ENCODE measurements at places on chromosomes 2 and 18.

GRCh38 chr18:57890266-57890665, 87.2 kb upstream of the ATP8B1 start:
- DNase-seq: no peak

GRCh38 chr2:140128909-140129308, 1348.7 kb upstream of the NXPH2 start:
- no peak for DNase-seq

DNA sequence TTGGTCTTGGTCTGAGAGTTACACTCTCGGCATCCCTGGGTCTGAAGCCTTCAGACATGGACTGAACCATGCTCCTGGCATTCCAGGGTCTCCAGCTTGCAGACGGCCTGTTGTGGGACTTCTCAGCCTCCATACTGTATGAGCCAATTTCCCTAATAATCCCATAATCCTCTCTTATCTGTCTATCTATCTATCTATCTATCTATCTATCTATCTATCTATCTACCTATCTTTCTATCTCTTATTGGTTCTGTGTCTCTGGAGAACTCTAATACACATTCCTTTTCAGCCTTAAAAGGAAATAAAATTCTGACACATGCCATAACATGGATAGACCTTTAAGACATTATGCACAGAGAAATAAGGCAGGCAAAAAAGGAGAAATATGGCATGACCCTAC, 24.4 kb downstream of the SLC39A6 start:
- no peak for DNase-seq

DNA sequence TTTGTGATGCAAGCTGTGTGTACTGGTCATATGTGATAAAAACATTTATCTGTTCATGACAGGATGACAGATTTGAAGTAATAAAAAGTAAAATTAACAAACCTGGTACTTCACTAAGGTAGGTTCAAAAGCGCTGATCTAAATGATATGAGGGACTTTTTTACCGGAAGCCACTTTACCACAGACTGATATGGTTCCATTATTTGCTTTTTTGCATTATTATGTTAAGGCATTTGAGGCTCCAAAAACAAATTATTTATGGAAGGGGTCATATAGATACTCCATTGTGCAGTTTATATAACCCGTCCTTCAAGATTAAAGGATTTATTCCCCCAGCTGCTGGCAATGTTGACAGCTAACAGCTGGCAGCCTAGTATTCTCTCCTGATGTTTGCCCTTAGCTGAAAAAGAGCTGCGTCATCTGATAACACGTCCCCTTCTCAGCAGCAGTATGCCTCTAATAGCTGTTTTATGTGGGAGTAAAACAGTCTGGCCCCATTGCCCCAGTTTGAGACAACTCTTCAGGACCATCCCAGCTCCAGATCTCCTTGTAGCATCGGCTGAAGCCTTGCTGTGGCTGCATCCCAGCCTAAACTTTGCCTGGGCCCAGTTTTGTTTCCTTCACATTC, 84.8 kb upstream of the XIRP2 start:
- no peak for DNase-seq

- DNase-seq: no peak
Observed at GRCh38 chr2:51256736-51257135, 224.8 kb upstream of the NRXN1 start.

GRCh38 chr2:63975437-63976124, 43.6 kb downstream of the VPS54 start:
- DNase-seq: no peak

GRCh38 chr18:48756511-48757226, 194.1 kb downstream of the SMAD7 start:
- no peak for DNase-seq

DNA sequence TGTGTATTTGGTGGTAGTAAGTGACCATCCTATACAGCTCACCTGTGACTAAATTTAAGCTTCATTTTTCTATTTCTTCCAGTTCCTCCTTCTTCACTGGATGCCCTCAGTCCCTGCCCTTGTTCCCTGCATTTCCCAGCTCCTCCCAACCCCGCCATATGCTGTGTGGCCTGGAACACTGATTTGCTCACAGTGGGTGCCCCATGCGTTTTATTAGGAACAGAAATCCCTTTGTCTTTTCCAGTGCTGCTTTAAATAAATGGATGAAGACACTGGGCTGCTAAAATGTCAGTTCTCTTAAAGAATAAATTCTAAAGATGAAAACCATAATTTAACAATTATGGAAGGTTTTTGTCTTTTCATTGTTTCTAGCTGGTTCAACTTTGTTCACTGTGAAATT, 477.3 kb downstream of the DCDC2C start:
- no peak for DNase-seq

DNA sequence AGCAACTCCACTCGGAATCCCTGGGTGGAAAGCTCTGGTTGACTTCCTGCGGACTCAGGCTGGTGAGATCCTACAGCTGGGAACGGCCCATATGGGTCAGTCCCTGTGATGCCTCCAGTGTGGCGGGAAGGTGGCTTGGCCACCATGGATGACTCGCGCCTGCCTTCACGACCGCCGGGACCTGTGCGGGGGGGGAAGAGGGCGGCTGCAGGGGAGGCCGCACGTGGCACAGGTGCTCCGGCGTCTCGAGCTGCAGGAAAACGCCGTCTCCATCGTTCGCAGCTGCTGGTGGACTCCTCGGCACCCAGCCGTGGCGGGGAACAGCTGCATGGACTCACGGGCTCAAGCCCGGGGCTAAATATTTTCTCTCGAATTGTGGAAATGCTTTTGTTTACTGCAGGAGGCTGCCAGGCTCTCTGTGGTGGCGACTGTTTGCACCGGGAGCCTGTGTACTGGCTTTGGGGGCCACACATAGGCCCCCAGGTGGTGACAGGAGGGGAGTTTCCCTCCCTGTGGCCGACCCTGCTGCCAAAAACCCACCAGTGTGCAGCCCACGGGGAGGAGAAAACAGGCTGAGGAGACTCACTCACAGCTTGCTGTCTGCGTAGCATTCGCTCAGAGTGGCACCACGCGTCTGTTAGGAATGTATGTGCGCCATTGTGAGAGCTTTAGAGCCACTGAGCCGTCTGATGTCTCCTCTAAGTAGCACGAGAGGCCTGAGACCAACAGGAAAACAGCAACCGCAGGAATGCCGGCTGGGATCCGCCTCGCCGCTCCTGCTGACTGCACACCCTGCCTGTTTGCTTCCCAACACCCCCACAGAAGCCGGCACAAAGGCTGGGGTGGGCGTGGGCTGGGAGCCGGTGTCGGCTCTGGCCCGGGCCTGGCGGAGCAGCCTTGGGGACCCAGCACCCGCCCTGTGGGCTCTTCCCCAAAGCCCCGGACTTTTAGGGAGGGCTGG, 89.2 kb downstream of the NFATC1 start:
- no peak for DNase-seq

DNA sequence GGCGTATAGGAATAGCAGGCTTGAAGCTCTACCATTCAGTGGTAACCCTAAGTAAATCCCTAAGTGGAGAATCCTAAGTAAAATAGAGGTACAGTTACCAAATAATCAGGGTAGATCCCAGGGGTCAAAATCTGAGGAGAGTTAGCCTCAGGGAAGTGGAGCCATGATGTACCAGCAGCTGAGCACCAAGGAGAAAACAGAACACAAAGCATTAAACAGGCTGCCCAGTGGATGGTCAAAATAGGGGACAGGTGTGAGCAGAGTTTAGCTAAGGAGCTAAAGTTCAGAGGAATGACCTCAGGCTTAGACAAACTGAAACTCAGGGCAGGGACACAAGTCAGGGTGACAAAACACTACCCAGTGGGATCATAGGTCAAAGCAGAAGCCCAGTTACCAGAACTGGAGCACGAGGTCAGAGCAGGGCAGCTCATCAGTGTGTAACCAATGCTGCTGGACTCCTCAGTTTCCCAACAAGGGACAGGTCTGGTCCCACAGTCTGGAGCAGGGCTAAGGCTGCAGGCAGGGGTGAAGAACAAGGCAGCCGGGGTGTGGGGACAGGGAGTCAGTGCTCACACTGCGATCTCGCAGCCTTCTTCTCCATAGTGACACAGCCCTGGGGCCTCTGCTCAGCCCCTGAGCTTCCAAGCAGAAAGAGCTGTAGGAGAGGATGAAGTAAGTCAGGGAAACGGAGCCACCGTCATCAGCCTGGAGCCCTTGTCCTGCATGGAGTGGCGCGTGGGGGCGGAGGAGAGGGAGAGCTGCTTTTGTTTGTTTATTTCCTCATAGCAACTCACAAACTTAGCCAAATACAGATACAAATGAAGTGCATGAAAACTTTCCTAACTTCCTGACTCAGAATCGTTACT, 264.0 kb downstream of the MREG start:
- DNase-seq: no peak

DNA sequence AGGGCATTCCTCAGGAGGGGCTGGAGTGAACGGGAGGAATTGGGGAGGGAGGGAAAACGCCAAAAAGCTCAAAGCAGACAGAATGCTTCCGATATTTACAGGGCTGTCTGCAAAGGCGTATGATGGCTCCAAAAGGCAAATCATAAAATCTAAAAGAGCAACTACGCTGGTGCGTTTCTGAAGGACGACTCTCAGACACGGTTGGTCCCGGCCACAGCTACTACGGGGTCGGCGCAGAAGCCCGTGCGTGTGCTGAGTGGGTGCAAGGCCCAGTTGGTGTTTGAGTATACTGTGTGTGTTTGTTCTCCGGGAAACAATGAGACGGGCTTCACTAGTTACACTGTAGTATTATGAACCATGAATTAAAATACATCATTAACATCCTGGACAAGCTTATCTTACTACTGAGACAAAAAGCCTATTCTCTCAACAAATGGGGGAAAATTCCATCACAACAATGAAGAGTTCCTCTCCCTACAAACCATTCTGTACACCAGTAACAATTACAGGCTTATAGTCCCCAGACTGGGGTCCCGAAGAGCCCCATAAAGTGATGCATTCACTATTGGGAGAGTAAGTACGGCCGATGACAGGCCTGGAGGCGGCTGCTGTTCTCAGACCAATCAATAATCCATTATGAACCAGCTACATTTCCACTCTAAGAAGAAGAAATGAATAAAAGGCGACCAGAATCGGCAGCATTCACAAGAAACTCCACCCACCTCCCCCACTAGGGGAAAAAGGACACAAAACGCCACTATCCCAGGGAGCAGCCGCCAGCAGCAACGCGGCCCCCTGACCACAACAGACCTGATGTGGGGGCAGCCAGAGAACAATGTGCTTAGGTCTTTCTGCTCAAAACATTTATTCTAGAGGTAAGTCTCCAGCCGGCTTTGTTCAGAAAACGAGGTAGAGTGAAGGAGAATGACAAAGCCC, 43.4 kb downstream of the ZNF516 start:
- DNase-seq: no peak

GRCh38 chr2:168782271-168782670, 20.2 kb upstream of the NOSTRIN start:
- no peak for DNase-seq

- DNase-seq: no peak
Observed at GRCh38 chr2:149656996-149657395, 69.4 kb upstream of the MMADHC start.

- no peak for DNase-seq
Observed at GRCh38 chr2:196187898-196188458, 16.6 kb upstream of the STK17B start.

DNA sequence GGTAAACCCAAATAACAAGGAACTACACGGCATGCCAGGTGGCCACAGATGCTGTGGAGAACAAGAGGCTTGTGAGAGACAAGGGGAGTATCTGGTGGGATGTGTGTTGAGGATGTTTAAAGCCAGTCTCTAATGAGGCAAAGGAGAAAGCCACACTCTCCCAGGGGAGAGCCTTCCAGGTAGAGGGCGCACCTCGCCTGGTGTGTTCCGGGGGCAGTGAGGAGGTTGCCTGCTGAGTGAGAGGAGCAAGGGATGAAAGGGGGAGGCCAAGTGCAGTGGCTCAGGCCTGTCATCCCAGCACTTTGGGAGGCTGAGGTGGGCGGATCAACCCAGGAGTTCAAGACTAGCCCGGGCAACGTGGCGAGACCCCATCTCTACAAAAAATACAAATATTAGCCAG, 16.2 kb downstream of the SAG start:
- no peak for DNase-seq

- DNase-seq: no peak
Observed at GRCh38 chr18:39260565-39260964, 1695.0 kb upstream of the CELF4 start.

DNA sequence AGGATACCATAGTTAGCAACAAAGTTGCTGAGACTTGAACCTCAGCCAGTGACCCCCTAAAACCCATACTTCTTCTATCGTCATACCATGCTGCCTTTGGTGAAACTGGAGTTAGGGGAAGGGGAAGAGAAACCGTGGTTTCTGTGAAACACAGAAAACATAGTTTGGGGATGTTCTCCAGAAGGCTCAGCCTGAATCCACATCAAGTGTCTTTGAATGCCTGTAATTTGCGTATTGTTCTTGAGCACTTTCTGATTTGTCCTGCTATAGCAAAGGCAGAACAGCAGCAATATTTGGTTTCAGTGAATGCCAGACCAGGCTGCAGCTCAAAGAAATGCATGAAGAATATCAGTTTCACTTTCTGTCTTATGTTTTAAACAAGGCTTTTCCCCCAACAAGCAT, 258.7 kb downstream of the TTC32 start:
- no peak for DNase-seq

- no peak for DNase-seq
Observed at GRCh38 chr18:78860117-78860516, 119.5 kb upstream of the SALL3 start.

DNA sequence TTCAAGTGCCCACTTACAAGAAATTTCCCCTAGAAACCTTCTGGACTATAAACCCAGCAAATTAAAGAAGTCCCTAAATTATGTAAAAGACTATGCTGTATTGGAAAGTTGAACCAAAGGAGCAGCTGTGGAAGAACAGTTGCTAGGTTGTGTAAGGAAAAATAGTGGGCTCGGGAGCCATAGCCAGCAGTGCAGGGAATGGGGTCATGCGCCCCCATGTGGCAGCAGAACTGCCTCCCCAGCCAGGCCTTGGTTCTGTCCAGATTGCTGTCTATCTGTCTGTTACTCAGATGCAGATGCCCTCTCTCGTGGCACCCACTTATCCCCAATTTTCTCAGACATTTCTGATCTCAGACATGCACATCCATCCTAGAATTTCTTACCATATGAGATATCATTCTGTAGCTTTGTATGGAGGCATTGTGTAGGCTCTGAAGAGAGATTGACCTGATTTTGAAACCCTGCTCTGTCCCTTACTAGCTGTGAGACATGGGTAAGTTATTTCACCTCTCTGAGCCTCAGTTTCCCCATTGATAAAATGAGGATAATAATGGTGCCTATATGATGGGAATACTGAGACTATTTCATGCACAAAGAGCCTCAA, 258.3 kb downstream of the SS18 start:
- no peak for DNase-seq

DNA sequence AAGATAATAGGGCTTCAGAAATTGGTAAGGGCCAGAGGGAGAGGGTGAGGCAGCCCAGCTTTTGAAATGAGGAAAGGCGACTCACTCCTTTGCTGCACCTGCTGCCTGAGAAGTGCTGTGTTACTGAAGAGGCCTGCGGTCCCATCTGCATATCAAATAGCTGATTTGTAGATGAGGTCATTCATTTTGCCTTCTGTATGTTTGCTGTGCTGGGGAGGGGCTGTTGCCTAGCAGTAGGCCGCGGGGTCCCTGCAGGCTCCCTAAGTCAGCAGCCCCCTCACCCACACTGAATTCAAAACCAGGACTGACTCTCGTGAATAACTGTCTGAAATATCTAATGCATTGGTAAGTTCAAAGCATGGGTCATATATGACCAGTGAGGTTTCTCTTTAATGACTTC, 377.2 kb downstream of the SOX11 start:
- DNase-seq: no peak
